Right ventricle myocardium superior (tissue), 1 donor: ENCODE measurements at places on chromosomes 7 and 10.

- DNase-seq, result no peak
Measured at GRCh38 chr10:82162549-82163195, 287.7 kb downstream of the NRG3 start.

GRCh38 chr7:137820677-137821420, 25.9 kb downstream of the DGKI start:
- DNase-seq, result peak; percentile 86

DNA sequence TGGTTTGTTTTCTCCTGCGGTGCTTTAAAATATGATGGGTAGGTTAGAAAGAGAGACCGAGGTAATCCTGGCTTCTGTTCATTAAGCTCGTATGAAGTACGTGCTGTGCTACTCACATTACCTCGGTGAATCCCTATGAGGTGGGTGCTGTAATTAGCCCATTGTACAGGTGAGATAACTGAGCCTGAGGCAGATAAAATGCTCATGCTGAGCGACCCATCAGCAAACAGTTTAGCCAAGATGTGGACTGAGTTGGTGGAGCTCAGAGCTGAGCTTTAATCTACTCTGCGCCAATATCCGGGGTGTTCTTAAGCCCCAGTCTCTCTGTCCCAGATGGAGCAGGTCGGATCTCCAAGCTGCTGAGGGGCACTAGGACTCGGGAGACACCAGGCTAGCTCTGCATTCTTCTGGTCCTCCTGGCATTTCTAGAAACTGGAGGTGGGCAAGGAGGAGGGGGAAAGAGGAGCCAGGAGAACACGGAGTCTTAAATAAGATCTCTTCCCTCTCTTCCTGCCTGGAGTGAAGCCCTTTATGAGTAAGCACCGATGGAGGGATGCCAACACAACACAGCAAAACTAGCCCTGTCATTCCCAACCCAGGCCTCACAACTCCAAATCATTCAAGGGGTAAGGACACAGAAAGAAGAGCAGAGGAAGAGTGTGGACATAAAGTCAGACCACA, 458.5 kb downstream of the KCNMA1 start:
- DNase-seq, result no peak

DNA sequence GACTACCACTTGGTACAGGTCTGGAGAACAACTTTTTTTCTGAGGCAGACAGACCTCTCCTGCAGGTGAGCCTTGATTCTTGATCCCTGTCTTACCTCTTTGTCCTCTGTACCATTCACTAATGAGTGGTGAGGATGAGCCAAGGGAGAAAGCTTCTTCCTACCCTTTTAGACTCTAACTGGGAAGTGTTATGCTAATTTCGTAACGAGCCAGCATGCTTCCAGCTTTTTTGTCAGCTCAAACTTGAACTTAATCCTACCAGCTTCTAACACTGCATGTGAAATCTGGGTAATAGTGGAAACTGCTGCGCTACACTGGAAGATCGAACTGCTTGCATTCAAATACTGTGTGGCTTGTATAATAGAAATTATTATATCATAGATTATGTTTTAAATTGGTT, 87.0 kb downstream of the NEUROD6 start:
- no peak for DNase-seq

- DNase-seq, result no peak
Measured at GRCh38 chr7:102813191-102814024, 64.6 kb downstream of the FAM185A start.
